Stimulated activated CD4-positive, alpha-beta T cell treated with anti-CD3 and anti-CD28 coated beads, TNF-alpha, amount 100 ng/mL, for 4 hours (primary cell): ENCODE measurements at places on chromosomes 4 and X.
A peak's percentile ranks its signal among the peaks of the same experiment; 100 is the strongest.

- DNase-seq = no peak
Observed at GRCh38 chr4:74041418-74041817, 2.9 kb upstream of the CXCL3 start.

- DNase-seq = no peak
Observed at GRCh38 chr4:89708903-89709421, 128.0 kb downstream of the SNCA start.

DNA sequence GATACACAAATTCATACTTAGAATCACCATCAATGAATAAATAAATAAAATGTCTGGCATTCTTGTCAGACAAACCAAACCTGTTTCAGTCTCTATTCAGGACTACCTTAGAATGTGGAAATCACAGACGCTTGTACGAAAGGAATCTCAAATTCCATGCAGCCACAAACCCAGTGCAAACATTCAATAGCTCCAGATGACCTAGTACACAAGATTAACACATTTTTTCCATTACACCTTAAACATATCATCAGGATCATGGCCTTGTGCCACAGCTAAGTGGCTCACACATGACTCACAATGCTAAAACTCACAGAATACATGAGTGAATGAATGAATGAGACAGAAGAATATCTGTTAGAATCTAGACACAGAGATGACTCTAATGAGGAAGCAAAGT lies 134.2 kb downstream of the PWWP3B start:
- DNase-seq = no peak

GRCh38 chrX:2664502-2664901 lies 26.6 kb upstream of the CD99 start:
- no peak for DNase-seq

DNA sequence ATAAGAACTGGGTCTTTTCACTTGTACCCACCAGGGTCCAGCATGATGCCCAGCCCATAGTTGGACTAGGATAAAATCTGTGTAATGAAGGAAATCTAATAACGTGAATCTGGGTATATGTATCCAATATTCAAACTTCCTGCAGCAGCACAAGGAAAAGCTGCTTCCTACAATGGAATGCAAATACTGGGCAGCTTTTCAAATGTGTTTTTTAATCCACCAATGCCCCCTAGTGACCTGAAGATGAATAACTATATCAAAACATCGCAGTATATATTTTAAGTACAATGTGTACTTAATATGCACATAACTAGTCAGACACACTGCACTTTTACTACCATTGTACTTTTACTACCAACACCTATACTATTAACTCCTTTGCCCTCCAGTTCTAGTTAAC lies 5.3 kb downstream of the APOO start:
- DNase-seq = no peak

GRCh38 chrX:10106806-10107205 lies 50.0 kb upstream of the CLCN4 start:
- DNase-seq = peak; percentile 22

DNA sequence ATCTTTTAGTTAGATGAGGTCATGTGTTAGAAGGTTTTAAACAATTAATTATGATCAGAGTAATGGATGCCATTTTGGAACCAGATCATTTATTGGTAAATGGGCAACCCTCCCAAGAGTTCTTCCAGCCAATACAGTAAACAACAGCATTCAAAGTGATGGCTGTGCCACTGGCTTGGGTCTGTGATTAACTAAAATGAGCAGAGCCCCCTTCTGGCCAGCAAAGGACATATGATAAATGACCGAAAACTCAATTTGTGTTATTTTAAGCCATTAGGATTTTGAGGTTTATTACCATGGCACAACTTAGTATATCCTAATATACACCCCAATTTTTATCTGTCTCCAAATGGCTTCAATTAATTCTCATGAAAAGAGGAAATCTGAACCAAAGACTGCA lies 90.8 kb upstream of the NPFFR2 start:
- DNase-seq = no peak

GRCh38 chrX:19960913-19961312 lies 29.9 kb downstream of the BCLAF3 start:
- DNase-seq = no peak

DNA sequence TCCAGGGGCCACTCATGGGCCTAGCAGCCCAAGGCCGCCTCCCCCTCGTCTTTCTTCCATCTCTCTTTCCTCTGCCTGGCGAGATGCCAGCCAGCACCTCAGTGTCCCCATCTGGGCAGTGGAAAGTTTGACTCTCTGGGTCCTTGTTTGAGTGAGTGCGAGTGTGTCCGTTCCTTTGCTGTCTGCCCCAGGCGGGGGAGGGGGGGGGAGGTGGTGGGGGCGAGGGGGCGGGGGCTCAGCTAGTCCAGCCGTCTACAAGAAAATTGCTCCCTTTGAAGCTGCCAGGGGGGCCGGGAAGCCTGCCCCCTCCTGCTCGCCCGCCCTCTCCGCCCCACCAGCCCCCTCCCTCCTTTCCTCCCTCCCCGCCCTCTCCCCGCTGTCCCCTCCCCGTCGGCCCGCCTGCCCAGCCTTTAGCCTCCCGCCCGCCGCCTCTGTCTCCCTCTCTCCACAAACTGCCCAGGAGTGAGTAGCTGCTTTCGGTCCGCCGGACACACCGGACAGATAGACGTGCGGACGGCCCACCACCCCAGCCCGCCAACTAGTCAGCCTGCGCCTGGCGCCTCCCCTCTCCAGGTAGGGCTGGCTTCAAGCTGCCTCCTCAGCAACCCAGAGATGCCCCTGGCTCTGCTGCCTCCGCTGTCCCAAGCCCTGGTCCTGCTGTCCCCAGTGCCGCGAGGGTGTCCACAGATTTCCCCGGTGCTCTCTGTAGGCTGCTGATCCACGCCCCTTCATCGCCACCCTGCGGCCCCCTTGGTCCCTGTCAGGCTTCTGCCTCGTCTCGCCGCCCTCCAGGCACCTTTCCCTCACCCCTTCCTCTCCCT lies at the start of gene BGN:
BGN (plus strand) TSS at position 440 of the 821 bp plus-strand sequence. CDS start 9,652 bp downstream, outside the sequence.
- DNase-seq = no peak
